Activated CD4-positive, alpha-beta T cell treated with anti-CD3 and anti-CD28 coated beads, Interleukin-2, amount 50 U/mL, for 24 hours (primary cell): ENCODE measurements at places on chromosomes 1 and 21.

GRCh38 chr1:93900723-93901504 lies 8.3 kb downstream of the GCLM start:
- DNase-seq: no peak

GRCh38 chr1:235516862-235517446 lies 12.7 kb upstream of the B3GALNT2 start:
- no peak for DNase-seq

DNA sequence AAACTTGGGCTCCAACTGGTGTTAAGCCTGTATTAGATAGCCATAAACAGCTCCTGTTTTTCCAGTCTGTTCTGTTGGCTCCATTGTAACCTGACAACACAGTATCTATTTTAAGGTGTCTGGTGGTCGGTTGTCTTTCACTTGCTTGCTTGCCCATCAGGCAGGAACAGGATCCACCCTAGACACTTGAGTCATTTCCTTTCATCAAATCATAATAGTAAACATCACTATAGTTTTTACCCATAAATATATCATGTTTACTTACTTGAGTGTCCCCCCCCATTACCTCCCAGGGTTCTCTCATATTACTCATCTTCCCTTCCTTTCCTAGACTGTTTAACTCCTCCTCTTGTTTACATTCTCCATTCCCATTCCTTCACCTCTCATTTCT lies 2.9 kb downstream of the DDI2 start:
- DNase-seq: no peak

- DNase-seq: no peak
Measured at GRCh38 chr21:27202301-27202700, 235.4 kb upstream of the ADAMTS5 start.

- no peak for DNase-seq
Measured at GRCh38 chr1:23914921-23915320, 1.8 kb upstream of the CNR2 start.
